Activated CD4-positive, CD25-positive, alpha-beta regulatory T cell (primary cell): ENCODE measurements at places on chromosomes 12 and 14.

DNA sequence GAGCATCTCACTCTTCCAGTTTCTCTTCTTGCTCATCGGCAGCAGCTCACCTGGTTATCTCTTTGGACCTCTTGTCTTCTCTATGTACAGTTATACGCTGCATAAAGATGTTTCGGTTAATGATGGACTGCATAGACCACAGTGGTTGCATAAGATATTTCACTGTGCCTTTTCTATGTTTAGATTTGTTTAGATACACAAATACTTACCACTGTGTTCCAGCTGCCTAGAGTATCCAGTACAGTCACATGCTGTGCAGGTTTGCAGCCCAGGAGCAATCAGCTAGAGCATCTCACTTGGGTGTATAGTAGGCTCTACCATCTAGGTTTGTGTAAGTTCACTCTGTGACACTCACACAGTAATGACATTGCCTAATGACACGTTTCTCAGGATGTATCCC, 57.6 kb downstream of the FBXL14 start:
- no peak for DNase-seq

- no peak for DNase-seq
Observed at GRCh38 chr14:100827101-100828021, 1.4 kb downstream of the MEG3 start.

- no peak for DNase-seq
Observed at GRCh38 chr12:112664569-112664968, 127.0 kb upstream of the RPH3A start.

- DNase-seq: no peak
Observed at GRCh38 chr14:92990456-92991430, 67.8 kb downstream of the CHGA start.

- DNase-seq: no peak
Observed at GRCh38 chr12:668090-668481, 4.8 kb upstream of the NINJ2 start.

DNA sequence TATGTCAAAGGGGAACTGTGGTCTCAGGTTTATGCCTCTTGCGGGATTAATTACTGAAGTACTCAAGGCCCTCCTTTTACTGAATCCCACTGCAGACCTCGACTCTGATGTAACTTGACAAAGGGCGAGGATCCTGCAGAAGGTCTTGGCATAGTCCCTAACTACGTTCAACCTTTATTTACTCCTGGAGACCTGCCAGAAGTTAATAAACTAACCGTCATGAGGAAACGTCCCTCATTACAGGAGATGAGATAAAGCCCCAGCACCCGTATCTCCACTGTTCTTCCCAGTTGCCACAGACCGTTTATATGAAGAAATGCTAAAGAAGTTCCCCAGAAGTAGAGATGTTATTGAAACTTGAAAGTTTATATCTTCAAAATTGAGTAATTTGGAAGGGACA, 190.9 kb downstream of the ETV6 start:
- DNase-seq: no peak

DNA sequence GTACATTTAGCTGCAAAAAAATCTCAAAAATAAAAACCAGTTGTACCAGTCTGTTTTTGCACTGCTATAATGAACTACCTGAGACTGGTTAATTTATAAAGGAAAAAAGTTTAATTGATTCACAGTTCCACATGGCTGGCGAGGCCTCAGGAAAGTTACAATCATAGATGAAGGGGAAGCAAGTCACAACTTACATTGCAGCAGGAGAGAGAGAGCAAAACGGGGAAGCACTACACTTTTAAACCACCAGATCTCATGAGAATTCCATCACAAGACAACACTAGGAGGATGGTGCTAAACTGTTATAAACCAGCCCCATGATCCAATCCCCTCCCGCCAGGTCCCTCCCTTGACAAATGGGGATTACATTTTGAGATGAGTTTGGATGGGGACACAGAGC, 186.0 kb downstream of the TMTC3 start:
- no peak for DNase-seq

DNA sequence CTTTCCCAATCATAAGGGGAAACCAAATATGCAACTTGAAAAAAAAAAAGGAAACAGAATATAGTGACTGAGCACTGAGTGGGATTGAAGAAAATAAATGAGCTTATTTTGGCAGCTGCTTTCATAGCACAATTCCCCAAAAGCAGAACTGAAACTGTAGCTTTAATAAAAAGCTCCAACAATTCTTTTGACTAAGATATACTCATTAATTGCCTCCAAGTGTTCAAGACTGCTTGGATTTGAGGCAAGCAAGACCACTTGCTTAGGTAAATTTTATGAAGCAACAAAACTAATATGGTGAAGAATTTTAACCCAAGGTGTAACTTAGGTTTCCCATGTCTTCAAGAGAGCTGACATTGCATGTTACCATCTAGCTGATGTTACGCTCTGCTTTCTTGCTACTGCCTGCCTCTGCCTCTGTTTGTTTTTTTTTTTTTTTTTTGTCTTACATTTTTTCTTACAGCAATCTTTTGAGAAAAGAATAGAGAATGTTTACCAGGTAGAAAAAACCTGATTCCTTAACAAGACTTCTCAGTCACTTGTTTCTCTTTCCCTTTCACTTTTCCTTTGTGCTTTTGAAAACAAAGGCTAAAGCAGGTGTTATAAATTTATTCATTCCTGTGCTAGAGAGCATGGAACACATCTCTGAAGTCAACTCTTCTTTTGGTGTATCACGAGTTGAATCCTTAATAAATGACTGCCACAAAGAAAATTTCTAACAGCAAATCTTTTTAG, 134.4 kb downstream of the BCAT1 start:
- no peak for DNase-seq

DNA sequence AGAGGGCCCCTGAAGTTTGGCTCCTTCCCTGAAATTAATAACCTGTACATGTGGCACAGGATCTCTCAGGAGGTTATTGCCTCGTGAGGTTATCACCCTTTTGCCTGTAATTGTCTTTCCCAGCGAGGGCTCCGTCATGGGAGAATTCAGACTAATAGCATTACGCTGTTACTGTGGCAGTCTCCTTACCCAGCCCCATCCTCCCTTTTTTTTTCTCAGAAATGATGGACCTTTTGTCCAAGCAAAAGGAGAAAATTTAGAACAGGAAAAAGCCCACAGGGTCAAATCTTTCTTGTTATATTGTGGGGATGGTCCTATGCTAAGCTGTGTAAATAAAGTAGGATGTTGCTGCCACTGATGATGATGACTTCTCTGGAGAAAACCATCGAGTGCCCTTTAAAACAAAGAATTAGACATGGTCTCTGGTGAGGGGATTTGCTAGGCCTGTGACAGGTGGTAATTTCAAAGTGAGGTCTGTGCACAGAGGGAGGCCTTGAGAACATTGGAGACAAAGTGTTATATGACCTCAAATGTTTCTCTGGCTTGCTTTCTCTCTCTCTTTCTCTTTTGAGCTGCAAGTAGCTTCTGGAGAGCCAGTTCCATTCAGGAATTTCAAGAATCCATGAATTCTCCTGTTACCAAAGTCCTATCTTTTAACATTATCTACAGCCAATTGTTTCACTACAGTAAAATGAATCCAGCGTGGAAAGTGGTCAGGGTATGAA, 357.2 kb downstream of the BMP4 start:
- DNase-seq: no peak

GRCh38 chr14:96484399-96484798, 17.8 kb upstream of the PAPOLA start:
- no peak for DNase-seq

GRCh38 chr14:100652744-100653143, 65.5 kb upstream of the BEGAIN start:
- DNase-seq: no peak

DNA sequence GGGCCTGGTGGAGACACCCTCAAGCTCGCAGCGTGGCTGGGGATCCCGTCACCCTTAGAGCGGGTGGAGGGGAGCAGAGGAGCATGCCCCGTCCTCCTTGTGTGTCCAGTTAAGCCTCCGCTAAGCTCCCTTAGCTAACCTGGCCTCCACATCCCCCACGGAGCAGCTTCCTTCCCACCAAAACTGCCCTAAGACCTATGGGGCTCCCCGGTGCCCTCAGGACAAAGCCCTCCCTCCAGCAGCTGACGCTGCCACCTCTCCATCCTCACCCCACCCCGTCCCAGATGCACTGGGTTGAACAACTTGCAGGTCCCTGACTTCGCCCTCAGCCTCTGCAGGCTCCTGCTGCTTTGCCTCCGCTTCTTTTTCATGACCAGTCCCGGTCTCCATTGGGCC, 4.0 kb downstream of the AHNAK2 start:
- no peak for DNase-seq

DNA sequence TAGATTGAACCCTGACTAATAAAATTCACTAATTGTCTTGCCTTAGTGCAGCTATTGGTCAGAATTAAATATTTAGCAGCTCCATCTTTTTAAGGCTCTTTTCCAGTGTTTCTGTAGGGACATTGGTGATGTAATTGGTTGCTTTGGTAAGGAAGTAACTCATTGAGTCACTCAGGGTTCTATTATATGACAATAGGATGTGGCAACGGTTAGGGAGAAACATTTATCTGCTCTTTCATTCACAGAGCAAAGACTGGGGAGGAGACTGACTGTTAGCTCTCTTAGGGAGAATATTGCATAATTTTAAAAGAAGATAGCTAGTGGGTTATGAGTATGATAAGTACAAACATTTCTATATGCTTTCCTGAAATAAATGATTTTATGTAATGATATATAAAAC, 616.5 kb downstream of the TRHDE start:
- no peak for DNase-seq

DNA sequence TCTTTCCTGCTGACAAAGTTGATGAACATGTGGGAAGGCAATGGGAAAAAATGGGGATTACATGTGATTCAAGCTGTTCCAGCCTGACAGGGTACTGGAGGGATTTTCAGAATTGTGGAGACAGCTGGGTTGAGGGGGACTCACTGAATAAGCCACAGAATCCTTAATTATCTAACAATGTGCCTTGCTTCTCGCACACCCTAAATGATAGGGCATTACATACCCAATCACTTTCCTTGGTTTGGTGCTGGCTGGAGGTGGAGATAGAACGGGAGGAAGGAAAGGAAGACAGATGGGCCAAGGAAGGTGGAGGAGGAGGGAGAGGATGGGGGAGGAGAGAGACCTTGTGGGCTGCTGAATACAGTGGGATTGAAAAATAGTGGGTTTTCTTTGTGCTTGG, 20.7 kb downstream of the PELI2 start:
- no peak for DNase-seq

DNA sequence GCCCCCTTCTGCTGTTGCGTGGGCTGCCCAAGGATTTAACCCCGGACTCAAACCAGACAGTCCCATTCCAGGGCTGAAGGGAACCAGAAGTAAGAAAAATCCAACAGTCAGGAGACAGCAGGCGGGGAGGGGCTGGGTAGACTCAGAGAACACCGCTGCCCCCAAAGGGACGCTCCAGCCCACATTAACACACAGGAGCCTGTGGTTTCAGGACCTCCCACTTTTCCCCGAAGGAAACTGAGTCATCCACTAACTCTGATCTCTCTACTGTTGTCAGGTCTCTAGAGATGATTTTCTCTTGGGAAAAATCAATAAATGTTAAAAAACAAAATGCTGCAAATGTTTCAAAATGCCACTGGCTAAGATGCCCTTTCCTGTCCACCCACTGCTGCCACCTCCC, 41.6 kb downstream of the FBXO21 start:
- DNase-seq: no peak
